Ovary (tissue), 10 donors: ENCODE measurements at places on chromosomes 12 and 14.

DNA sequence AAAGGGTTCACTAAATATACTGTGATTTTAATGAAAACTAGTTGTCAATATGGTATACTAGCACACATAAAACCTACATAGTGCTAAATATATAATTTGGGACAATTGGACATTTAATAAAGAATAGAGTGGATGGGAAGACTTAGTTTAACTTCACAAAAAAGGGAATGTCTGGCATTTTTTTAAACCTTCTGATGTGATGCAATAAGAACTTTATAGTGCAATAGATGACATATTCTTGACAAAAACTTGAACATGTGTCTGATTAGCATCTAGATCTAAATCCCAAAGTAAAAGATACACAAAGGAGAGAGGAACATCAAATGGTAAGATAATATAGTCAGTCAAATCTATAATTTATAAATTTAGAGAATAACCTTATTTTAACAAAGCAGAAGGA, 488.3 kb upstream of the SYT1 start:
- no peak for DNase-seq
- no peaks in the 10 kb centered on the region for H3K4me1 ChIP-seq
- H3K27me3 ChIP-seq: no peaks in the 10 kb centered on the region
- H3K4me3 ChIP-seq: no peak overlapping the region

GRCh38 chr14:72752034-72752412, 141.9 kb downstream of the DPF3 start:
- no peaks in the 10 kb centered on the region for H3K36me3 ChIP-seq
- no peaks in the 10 kb centered on the region for H3K4me1 ChIP-seq
- no peaks in the 10 kb centered on the region for H3K27me3 ChIP-seq
- H3K27ac ChIP-seq: no peak overlapping the region

GRCh38 chr14:104891664-104892530, 26.8 kb downstream of the CEP170B start:
- H3K27ac ChIP-seq: no peak overlapping the region
- no peaks in the 10 kb centered on the region for H3K36me3 ChIP-seq
- no peaks in the 10 kb centered on the region for H3K27me3 ChIP-seq
- H3K4me3 ChIP-seq: no peak overlapping the region

- H3K36me3 ChIP-seq: no peaks in the 10 kb centered on the region
- H3K27me3 ChIP-seq: no peaks in the 10 kb centered on the region
- no peak overlapping the region for H3K4me3 ChIP-seq
- no peak for DNase-seq
- no peak overlapping the region for H3K27ac ChIP-seq
Observed at GRCh38 chr14:43145361-43145760, 1361.7 kb downstream of the FSCB start.

- H3K36me3 ChIP-seq: no peaks in the 10 kb centered on the region
- no peaks in the 10 kb centered on the region for H3K27me3 ChIP-seq
- no peak overlapping the region for H3K4me3 ChIP-seq
- no peak for DNase-seq
- H3K4me1 ChIP-seq: no peaks in the 10 kb centered on the region
Observed at GRCh38 chr14:99147366-99147740, 124.6 kb downstream of the BCL11B start.

DNA sequence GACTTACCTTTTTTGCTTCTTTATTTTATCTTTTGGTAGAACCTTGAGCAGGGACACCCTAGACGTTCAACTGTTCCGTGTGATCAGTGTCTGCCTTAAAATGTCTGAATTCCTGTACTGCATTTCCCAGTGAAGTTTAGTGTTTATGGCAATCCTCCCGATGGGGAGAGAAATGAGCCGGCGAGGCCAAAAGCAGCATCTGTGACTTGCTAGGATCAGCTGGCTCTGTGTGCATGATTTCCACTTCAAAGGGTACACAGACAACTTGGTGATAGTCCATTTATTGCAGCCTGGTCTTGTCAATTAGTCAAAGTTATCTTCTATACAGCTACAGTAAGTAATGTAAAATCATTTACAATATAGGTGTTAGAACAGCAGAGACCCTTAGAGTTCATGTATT, 768.5 kb downstream of the DIO2 start:
- H3K27ac ChIP-seq: no peak overlapping the region
- H3K36me3 ChIP-seq: no peaks in the 10 kb centered on the region
- H3K27me3 ChIP-seq: no peaks in the 10 kb centered on the region
- DNase-seq: no peak
- H3K4me1 ChIP-seq: no peaks in the 10 kb centered on the region
